Activated gamma-delta T cell treated with Interleukin-2 at 50 U/mL for 16 hours (primary cell): ENCODE measurements at places on chromosomes 4 and X.

- DNase-seq = no peak
Observed at GRCh38 chr4:1516261-1516660, 110.0 kb upstream of the NKX1-1 start.

GRCh38 chr4:16066586-16067128 lies 17.2 kb downstream of the PROM1 start:
- no peak for DNase-seq

DNA sequence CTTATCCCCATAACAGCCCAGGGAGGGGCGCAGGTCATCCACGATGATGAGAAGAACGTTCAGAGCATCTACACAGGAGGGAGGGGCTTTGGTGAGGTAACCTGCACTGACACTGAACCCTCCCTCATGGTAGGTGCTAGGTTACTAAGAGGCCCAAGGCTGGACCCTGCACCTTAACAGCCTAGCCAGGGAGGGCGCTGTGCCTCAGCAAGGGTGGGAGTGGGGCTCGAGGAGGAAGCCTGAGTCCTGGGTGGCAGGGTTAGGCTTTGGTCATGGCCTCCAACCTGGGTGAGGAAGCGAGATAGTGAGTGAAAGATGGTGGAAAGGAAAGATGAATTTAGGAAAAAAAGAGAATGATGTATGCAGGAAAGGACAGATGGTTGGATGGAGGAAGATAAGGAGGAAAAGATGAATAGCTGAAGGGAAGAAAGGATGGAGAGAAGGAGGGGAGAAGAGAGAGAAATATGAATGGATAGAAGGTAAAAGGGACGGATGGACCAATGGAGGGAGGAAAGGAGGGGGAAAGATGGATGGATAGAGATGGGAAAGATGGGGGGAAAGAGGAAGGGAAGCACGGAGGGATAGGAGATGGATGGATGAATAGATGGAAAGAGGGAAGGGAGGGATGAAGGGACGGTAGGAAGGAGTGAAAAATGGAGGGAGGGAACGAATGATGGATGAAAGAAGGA lies 736 bp downstream of the IDS start:
- peak; percentile 52 for DNase-seq

DNA sequence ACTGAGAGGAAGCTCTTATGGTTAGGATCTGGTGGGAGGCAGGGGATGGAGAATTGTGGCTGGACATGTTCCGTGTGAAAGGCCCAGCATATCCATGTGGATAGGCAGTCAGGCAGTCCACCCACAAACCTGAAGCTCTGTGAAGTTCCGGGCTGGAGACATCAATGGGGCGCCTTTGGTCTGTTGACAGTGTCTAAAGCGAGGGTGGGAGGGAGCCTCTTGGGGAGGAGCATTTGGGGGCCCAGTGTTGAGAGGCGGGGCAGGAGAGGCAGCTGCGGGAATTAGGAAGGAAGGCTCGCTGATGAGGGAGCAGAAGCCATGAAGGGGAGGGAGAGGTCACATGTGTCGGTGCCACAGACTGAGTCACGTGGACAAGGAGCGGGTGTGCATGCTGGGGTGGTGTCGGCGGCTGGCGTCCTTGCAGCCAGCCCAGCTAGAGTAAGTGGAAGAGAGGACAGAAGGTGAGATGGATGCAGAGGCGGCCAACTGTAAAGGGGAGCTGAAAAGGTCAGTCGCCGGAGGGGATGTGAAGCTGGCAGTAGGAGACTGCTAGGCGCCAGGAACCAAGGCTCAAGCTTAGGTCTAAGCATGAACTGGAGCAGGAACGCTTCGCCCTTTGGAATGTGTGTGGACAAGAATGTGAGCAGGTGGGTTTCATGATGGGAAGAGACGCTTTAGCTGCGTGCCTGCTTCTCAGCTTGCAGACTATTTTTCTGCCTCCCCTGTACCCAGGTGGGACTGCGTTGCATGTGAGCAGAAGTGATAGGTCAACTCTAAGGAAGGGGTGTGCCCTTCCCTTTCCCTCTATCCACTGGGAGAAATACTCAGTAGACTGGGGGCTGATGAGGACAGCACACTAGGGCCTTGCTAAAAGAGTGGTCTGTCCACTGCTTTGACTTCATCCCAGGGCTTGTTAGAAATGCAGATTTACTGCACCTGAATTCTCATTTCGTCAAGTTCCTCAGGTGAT lies 44.0 kb upstream of the TLR2 start:
- DNase-seq = no peak
